ENCODE measurements at places on chromosomes 13 and 19.

DNA sequence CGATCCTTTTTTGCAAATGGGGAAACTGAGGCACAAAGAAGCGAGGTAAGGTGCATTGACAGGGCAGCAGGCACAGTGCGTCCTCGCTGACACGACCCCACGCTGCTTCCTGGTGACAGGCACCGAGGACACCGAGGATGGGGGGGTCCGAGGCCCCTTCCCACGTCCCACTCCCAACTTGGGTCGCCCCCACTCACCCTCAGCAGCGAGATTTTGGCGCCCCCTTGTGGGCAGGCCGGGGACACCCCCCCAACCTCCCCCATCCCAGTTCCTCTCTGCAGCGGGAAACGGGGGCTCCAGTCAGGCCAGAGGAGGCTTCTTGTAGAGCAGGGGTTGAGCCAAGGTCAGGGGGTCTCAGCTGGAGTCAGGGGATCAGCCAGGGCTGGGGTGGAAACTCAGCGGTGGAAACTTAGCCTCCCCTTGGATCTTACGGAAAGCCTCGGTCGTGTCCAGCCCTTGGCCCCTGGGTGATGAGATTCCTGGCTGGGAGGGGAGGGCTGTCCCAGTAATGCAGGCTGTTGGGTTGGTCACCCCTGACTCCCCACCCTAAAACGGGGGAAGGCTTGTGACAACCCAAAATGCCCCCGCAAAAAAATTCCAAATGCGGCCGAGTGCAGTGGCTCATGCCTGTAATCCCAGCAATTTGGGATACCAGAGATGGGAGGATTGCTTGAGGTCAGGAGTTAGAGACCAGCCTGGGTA, 8.2 kb downstream of the SMIM24 start:
- DNase-seq, result no peak

DNA sequence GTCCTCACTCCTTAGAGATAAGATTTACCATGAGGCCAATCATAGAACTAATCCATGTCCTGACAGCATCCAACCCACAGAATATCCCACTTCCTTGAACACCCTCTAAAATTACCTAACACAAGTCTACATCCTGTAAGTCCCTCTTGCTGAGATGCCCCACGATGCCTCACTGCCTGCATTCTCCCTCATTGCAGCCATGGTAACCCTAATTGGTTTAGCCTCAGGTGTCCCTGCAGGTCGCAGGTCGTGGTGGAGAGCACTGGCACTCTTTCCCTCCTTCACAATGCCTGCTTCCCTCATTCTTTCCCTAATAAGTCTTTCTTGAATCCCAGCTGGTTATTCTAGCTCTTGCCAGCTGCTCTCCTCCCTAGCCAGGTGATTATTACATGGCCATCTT, 35.3 kb upstream of the MYO16 start:
- DNase-seq, result no peak

- no peak for DNase-seq
Measured at GRCh38 chr19:50384685-50385535, 763 bp downstream of the POLD1 start.

DNA sequence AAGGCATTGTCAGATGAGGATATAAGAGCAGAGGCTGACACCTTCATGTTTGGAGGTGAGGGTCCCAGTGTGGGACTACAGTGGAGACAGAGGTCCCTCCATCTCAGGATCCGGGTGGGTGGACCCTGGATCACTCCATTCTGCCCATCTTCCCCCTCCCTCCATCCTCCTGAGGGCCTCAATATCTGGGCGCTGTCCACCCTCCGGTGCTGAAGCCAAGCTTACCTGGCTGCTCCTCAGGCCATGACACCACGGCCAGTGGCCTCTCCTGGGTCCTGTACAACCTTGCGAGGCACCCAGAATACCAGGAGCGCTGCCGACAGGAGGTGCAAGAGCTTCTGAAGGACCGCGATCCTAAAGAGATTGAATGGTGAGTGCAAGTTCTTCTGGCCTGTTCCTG, 11.9 kb downstream of the CYP4F12 start:
- DNase-seq, result no peak

GRCh38 chr19:42154471-42155323, 22.5 kb upstream of the POU2F2 start:
- DNase-seq, result no peak

DNA sequence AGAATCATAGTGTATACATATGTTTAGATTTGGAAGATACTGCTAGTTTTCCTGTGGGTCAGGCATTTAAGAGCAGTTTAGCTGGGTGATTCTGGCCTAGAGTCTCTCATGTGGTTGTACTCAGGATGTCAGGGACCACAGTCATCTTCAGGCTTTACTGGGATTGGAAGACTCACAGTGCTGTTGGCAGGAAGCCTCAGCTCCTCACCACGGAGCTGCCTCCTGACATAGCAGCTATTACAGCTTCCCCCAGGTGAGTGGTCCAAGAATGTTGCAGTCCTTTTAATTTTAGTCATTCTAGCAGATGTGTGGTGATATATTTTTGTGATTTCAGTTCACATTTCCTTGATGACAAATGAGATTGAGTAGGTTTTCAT, 16.9 kb upstream of the GPR18 start:
- DNase-seq, result no peak

GRCh38 chr19:30754162-30754561, 382.0 kb downstream of the ZNF536 start:
- no peak for DNase-seq

DNA sequence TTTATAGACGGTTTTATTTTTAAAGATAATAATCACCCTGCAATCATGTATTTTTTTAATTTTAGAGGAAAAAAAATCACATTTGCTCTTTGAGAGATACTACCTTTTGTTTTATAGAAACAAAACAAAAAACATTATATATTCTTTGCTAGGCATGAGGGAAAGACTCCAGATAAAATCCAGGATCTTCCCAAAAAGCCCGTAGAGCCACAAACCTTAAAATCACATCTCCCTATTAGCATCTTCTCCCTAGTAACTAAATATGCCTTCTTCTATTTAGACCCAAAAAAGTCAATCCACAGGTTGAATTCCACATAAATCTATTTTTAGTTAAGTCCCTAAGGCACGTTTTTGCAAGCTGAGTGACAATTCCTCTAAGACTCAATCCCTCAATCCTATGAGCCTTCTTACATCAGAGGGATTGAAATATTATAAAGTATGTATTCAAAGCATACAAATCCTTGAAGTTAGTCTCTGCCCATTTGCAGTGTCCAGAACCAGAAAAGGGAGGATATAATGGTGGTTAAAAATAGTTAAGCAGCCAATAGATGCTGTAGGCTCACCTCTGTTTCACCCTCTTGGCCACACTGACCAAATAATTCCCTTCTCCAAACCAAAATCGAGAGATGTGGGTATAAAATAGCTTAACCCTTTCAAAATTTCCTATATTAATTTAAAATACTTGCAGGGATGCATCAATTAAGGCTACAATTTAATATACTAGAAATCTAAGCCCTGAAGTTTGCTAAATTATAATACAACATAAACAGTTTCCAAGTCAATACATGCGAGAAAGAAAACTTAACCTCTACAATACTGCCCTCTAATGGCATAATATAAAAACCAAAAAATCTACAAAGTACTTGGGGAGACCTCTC, 64.0 kb downstream of the SERP2 start:
- peak; percentile 6 for DNase-seq

DNA sequence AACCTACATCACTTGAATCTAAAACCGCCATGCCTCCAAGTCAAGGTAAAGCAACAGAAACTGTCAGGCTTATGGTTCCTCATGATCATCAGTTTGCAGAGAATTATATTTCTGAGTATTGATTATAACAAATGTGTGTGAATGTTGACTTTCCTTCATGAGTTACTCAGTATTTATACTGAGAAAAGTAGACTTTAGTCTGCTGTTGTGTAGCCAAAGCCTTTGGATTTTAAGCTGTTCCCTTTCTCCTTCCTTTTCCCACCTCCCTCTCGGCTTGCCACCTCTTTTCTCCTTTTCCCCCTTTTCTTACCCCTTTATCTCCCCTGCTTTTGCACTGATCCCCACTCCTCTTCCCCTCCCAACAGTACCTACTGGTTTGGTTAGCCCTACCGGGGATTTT, 20.7 kb upstream of the GPR18 start:
- no peak for DNase-seq

DNA sequence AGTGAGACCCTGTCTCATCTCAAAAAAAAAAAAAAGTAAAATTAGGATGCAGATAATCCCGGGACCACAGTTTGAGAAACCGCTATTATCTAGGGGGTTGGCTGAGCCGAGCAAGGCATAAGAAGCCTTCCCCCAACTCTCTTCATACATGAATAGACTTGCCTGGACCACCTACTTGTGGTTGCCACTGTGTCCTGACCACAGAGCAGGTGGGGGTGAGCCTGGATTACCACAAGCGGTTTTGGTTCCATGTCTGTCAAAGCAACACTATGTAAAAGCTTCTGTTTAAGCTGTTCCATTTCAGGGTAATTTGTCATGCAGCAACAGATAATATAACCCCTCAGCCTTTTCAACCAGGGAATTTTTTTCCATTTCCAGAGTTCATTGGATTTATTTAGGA, 3.3 kb upstream of the NAPA start:
- no peak for DNase-seq

- no peak for DNase-seq
Measured at GRCh38 chr19:46040952-46041500, at the start of gene IGFL4. TSS of gene IGFL4 (minus strand) at chr19:46041002. CDS start at chr19:46040962, 40 bp downstream.

DNA sequence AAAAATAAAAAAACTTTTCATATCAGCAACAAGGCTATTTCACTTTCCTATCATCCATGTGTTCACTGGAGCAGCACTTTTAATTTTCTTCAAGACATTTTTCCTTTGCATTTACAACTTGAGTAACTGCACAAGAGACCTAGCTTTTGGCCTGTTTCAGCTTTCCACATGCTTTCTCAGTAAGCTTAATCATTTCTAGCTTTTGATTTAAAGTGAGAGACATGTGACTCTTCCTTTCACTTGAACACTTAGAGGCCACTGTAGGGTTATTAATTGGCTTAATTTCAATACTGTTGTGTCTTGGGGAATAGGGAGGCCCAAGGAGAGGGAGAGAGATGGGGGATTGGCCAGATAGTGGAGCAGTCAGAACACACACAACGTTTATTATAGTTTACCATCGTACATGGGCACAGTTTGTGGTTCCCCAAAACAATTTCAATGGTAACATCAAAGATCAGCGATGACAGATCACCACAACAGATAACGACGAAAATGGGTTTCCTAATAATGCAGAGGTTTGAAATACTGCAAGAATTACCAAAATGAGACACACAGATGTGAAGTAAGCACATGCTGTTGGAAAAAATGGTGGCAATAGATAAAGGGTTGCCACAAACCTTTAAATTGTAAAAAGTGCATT, 117.6 kb downstream of the GGACT start:
- no peak for DNase-seq

GRCh38 chr19:4976401-4977298, 7.7 kb downstream of the KDM4B start:
- DNase-seq, result no peak

GRCh38 chr13:64746845-64747244, 2483.3 kb downstream of the PCDH9 start:
- no peak for DNase-seq

GRCh38 chr19:16458391-16459341, 13.1 kb downstream of the EPS15L1 start:
- DNase-seq, result no peak

DNA sequence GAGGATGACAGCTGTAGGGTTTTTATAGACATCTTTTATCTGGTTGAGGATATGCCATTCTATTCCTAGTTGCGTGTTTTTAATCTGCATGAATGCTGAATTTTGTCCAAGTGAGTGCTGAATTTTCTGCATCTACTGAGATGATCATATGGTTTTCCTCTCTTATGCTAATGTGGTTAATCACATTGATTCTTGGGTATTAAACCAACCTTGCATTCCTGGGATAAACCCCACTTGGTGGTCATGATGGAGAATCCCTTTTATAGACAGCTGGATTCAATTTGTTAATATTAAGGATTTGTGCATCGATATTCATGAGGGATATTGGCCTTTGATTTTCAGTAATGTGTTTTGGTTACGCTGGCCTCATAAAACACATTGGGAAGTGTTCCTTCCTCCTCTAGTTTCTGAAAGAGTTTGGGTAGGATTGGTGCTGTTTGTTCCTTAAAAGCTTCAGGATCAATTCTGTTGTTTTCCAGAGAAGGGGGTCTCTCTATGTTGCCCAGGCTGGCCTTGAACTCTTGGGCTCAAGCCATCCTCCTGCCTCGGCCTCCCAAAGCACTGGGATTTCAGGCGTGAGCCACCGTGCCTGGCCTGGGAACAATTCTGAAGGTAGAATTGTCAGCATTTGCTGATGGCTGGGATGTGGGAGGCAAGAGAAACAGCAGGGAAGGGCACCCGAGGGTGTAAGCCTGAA, 7.3 kb upstream of the LINGO3 start:
- no peak for DNase-seq

DNA sequence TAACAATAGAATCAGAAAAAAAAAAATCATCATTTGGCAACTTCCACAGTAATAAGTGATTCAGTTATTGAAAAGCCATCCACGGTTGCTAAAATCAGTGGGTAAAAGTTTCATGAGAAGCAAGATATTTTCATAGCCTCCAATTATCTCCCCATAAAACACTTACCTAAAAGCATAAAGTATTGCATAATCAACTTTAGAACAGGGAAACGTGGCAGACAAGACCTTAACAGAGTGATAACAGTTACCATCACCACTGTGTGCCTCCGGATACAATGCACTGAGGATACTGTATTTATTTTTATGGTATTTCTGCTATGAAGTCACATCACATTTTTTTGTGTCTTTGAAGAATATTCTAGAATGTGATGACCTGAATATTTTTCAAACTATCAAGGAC, 37.0 kb downstream of the ABCC4 start:
- no peak for DNase-seq

GRCh38 chr13:111868716-111869115, 198.2 kb upstream of the SOX1 start:
- no peak for DNase-seq

DNA sequence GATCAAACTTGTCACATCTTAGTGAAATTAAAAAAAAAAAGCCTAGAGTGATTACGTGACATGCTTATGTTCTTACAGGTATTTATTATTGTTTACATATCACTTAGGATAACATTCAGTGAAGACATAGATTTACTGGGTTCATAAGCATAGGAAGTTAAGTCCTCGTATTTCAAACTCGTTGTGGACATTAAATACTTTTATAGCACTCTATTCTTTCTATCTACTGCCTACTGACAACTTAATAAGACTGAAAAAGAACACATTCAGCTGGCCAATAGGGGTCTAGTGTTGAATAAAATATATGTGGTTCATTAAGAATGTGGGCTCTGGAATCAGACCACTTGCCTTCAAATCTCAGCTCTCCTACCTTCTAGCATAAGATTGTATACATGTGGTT, 1927.4 kb downstream of the PCDH9 start:
- no peak for DNase-seq

DNA sequence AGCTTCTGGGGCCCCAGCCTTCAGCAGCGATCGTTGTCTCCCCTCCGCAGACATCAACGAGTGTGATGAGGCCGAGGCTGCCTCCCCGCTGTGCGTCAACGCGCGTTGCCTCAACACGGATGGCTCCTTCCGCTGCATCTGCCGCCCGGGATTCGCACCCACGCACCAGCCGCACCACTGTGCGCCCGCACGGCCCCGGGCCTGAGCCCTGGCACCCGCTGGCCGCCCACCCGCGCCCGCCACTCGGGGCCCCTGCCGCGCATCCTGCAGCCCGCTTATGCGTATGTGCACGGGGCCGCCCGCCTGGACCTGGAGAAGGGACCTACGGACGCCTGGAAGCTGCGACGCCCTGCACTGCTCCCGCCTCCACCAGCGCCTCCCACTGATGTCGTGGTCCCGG, 28.2 kb downstream of the LTBP4 start:
- no peak for DNase-seq
